Esophagus mucosa (tissue), 1 donor: ENCODE measurements at places on chromosomes 3 and 15. TPM values are rescaled to one million over a fixed set of nuclear protein-coding genes. Genes with fewer than 3 reads are reported as not detected.

LDHAL6B gene
- not detected for total RNA-seq

LRTM1 gene
- total RNA-seq: not detected

CADM2 gene
- not detected for total RNA-seq

AADAC gene
- 0.44 TPM for total RNA-seq

MAPKAPK3 gene
- 50.5 TPM for total RNA-seq

CCR8 gene
- 0.16 TPM for total RNA-seq

ITIH4 gene
- total RNA-seq: 2.1 TPM

RTP4 gene
- 1.8 TPM for total RNA-seq

SERP1 gene
- 55.5 TPM for total RNA-seq

GMPPB gene
- 22.5 TPM for total RNA-seq

PLOD2 gene
- 14.5 TPM for total RNA-seq

FILIP1L gene
- 2.3 TPM for total RNA-seq

ARGFX gene
- not detected for total RNA-seq

GOLGA8S gene
- total RNA-seq: 0.24 TPM

FAM98B gene
- 8.9 TPM for total RNA-seq
